Activated CD4-positive, CD25-positive, alpha-beta regulatory T cell treated with anti-CD3 and anti-CD28 coated beads, Interleukin-2, amount 50 U/mL, for 24 hours (primary cell): ENCODE measurements at places on chromosomes 7 and 10.

GRCh38 chr7:28239823-28240204 is 59.2 kb upstream of the JAZF1 start:
- ATAC-seq = peak; percentile 47

GRCh38 chr10:116296291-116296721 is 23.3 kb upstream of the GFRA1 start:
- ATAC-seq = no peak

DNA sequence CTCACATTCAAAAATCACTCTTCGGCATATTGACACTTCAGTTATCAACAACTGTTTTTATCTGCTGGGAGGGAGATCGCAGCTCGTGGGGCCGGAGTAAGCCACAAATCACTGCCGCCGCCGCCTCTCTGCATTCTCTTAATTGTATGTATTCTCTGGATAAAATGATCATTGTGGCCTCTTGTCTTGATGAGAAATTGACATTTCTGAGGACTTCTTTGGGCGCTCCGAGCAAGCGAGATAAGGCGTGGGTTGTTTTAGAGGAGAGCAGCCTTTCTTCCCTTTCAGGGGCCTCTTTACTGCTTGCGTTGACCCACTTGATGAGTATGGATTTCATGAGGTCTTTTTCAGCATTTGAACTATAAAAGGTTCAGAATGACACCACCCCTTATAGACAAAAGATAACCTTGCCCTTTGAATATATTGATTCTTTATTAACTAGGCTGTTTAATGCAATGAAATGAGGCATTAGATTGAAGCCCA is 130.6 kb downstream of the EBF3 start:
- ATAC-seq = no peak

DNA sequence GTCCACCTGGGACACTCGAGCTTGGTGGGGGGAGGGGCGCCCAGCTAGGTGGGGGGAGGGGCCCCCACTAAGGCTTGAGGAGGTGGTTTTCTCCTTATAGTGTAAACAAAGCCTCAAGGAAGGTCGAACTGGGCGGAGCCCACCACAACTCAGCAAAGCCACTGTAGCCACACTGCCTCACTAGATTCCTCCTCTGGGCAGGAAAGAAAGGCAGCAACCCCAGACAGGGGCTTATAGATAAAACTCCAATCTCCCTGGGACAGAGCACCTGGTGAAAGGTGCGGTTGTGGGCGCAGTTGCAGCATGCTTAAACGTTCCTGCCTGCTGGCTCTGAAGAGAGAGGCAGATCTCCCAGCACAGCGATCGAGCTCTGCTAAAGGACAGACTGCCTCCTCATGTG is 133.1 kb downstream of the SNX13 start:
- ATAC-seq = no peak

GRCh38 chr7:45646996-45647825 is 73.0 kb downstream of the ADCY1 start:
- ATAC-seq = no peak

DNA sequence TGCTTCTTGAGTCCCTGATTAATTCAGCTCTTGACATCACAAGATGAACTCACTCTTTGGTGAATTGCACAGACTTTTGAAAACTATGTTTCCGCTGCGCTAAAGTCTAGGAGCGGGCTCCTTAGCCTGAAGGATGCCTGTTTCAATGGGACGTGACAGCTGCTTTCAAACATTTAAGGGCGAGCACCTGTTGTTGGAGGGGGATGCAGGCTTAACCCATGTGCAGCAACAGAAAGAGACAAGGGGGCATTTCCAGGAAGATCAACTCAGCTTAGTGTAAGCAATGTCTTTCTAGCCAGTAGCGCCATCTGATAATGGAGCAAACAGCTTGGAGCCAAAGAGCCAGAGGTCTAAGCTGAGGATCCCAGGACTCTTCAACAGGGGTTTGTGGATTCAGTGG is 8.4 kb upstream of the PFKFB3 start:
- ATAC-seq = no peak

- ATAC-seq = peak; percentile 89
Observed at GRCh38 chr7:149005427-149006344, 22.6 kb downstream of the PDIA4 start.

GRCh38 chr7:78399033-78399769 is 600.6 kb downstream of the PHTF2 start:
- no peak for ATAC-seq

DNA sequence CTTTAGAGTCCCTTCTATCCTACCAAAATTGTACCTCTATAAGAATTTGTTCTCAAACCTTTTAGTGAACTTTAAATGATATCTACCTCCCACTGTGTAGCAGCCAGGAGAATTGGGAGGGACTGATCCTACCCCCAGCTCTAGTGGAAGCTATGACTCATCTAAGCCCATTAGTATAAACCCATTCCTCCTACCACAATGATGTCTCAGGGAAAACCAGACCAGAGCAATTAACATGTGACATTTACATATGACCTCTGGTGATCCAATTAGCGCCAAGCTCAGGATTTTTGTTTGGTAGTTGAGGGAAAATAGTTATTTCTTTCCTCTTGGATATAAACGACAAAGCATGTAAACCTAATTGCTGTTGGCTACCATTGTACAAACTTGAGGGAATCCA is 33.1 kb upstream of the R3HCC1L start:
- no peak for ATAC-seq

DNA sequence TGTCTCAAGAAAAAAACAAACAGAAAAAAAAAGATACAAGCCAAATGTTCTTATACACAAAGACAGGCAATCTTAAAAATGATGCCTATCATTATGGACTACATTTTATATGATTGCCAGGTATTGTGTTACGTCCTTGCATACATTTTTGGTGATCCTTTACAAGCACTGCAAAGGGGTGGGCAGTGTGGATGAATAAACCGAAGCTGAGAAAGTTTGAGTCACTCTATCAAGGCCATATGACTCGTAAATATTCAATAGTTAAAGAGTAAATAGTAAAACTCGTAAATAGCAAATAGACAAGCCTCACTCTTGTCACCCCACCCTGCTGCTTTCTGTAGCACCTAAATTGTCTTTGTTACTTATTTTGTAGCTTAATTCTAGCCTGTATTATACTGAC is 326.2 kb downstream of the FRMD4A start:
- no peak for ATAC-seq

DNA sequence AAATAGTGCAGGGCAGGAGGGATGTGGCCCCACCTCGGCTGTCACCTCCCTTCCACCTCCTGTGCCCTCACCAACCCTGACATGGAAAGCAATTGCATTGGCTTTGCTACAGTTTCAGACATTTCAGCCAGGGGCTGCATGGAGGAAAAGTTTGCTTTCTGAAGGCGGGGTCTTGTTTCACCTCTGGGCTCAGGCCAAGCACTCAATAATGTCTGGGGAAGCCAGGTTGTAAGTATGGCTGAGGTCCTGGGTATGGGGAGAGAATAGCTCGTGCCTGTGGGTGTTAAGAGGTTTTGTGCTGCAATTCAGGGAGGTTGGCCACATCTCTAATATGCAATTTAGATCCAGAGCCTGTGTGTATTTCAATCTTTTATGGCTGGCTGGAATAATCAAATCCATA is 238.4 kb upstream of the MKI67 start:
- ATAC-seq = no peak

GRCh38 chr7:143238289-143238980 is 16.6 kb downstream of the TAS2R40 start:
- ATAC-seq = no peak
